Natural killer cell (primary cell): ENCODE measurements at places on chromosomes 3 and 15. TPM values are rescaled to one million over a fixed set of nuclear protein-coding genes. Genes with fewer than 3 reads are reported as not detected.
A peak's percentile ranks its signal among the peaks of the same experiment; 100 is the strongest.

GRCh38 chr3:108404368-108404767 lies 106.0 kb downstream of the MYH15 start:
- no peaks in the 10 kb centered on the region for H3K27me3 ChIP-seq
- no peaks in the 10 kb centered on the region for H3K4me1 ChIP-seq
- H3K36me3 ChIP-seq = no peaks in the 10 kb centered on the region

- H3K4me3 ChIP-seq = no peak overlapping the region
- no peak overlapping the region for H3K27ac ChIP-seq
- H3K27me3 ChIP-seq = no peaks in the 10 kb centered on the region
- H3K4me1 ChIP-seq = no peaks in the 10 kb centered on the region
- no peaks in the 10 kb centered on the region for H3K36me3 ChIP-seq
These were observed 106.6 kb upstream of the TMC3 start for GRCh38 chr15:81480645-81481053.

CCR8 gene
- not detected for total RNA-seq

SMAD6 gene
- total RNA-seq = 0.38 TPM

LMAN1L gene
- total RNA-seq = 1.1 TPM

DNA sequence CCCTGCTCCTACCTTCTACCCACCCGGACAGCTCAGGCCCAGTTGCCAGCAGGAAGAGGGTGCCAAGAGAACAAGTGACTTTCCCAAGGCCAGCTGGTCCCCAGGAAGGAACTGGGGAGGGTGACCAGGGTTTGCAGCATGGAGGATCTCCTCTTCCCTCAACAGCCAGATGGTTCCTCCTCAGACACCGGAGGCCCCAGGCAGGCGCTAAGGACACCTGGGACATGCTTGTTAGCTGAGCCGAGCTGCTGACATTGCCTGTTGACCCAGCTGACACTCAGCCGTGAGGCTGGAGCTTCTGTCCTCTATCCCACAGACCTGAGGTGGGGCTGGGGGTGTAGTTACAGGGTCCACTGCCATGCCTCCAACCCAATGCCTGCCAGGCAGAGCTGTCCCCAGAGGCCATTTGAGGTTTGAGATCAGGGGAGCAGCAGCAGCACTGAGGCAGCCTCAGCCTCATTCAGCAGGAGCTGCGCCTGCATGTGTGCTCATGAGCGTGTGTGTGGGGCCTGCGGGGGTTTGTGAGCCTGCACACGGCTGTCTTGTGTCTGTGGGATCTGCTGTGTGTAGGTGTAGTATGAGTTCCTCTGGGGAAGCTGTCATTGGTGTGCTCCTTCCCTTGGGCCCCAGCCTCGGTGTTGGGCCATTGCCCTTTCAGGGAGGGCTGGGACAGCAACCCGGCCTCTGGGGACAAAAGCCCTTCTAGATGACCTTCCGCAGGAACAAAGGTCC lies 7.1 kb downstream of the CPLX3 start:
- DNase-seq = no peak
- H3K36me3 ChIP-seq = peaks cover 3% of the 10 kb centered on the region
- no peaks in the 10 kb centered on the region for H3K27me3 ChIP-seq
- H3K4me3 ChIP-seq = no peak overlapping the region

- H3K36me3 ChIP-seq = no peaks in the 10 kb centered on the region
- H3K4me3 ChIP-seq = no peak overlapping the region
- no peaks in the 10 kb centered on the region for H3K27me3 ChIP-seq
- no peak overlapping the region for H3K27ac ChIP-seq
These were observed 69.0 kb downstream of the MINAR1 start for GRCh38 chr15:79501086-79501485.

DNA sequence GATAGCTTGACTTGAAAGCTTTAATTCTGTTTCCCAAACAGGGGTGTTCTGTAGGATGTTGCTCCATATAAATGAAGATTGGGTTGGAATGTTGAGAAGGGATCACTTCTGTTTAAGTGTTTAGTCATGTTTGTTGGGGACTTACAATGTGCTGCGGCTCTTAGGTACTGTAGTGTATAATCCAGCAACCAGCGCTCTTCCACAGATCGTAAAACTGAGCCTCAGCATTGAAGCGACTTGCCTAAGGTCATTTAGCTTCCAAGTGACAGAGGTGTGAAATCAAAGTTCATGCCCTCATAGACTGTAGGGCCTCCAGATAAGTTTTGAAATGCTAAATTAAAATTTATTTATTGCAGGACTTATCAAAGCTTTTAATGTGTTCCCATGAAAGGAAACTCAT lies 1.8 kb downstream of the MKRN2 start:
- peaks cover 11% of the 10 kb centered on the region for H3K27me3 ChIP-seq
- H3K4me3 ChIP-seq = no peak overlapping the region
- no peak overlapping the region for H3K27ac ChIP-seq
- peaks cover 19% of the 10 kb centered on the region for H3K4me1 ChIP-seq

DNA sequence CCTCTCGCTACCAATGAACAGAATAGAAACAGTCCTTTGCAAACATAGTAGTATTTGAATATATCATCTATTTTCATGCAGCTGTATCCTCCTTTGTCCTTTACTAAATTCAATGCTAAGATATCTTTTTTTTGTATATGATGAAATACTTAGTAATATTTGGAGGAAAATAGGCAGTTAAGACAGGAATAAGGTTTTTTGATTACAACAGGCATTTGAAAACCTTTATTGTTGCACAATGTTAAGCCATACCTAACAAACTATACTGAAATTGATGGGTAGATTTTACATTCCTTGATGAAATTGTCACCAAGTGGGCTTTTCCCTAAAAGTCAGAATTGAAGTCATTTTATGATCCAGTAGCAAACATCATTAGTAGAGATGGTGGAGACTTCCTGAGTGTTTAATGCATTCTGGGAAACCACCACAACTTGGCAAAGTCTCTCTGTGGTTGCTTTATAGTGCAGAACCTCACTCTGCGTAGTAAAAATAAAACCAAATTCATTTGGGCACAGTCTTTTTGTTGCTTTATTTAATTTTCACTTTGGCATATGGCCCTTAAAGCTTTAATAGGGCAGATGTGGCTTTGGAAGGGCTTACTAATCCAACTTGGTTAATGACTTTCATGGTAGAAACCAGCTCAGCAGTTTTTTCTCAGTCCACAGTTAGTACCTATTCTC lies 216.0 kb downstream of the DIPK2A start:
- no peaks in the 10 kb centered on the region for H3K27me3 ChIP-seq
- no peak overlapping the region for H3K27ac ChIP-seq
- no peaks in the 10 kb centered on the region for H3K4me1 ChIP-seq
- H3K36me3 ChIP-seq = no peaks in the 10 kb centered on the region
- no peak for DNase-seq
- H3K4me3 ChIP-seq = no peak overlapping the region

- no peak overlapping the region for H3K4me3 ChIP-seq
- no peak for DNase-seq
These were observed 817.0 kb upstream of the NECTIN3 start for GRCh38 chr3:110254591-110254990.

DNA sequence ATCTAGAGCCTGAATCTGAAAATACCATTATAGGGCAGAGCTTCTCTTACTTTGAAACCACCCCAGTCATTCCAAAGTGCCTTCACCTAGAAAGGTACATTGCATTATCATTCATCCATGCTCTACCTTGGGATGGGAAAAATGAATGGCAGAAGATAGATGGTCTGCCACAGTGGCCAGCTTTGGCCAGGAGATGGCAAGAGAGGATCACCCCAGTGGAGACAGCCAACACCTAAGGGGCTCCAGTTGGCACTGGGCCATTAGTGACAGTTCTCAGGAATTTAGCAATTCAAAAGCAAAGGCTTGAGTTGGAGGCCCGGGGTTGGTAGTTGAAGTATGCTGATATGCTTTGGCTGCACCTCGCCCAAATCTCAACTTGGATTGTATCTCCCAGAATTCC lies 253.6 kb upstream of the MRPL3 start:
- H3K36me3 ChIP-seq = no peaks in the 10 kb centered on the region
- DNase-seq = no peak
- H3K4me3 ChIP-seq = no peak overlapping the region
- no peaks in the 10 kb centered on the region for H3K27me3 ChIP-seq
- H3K27ac ChIP-seq = no peak overlapping the region

EIF3J gene
- 75.7 TPM for total RNA-seq

DNA sequence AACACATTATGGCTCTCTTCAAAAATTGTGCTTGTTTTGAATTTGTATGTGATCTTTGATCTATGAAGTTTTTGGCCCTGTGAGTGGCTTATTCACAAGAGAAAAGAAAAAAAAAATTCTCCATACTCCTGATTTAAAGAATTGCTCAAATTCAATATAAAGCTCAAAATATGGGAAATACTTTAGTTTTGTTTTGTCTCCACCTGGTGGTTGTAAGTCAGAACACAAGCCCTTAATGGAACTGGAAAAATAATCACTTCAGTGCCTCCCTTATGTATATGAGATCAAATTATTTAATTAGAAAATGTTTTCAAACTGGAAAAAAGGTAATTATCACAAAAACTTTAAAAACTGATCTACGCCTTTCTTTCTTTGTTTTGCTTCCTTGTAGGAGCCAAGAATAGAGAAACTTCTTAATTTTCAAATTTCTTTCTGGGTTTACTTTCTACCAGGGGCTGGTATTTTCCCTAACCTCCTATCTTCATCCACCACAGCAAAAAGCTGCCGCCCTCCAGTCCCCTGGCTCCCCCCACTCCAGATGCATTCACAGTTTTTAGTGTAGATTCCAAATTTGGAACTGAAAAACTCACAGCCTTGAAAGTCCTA lies 50.6 kb downstream of the SERP1 start:
- peak; percentile 76 for DNase-seq
- H3K27me3 ChIP-seq = no peaks in the 10 kb centered on the region
- H3K36me3 ChIP-seq = no peaks in the 10 kb centered on the region
- H3K4me1 ChIP-seq = no peaks in the 10 kb centered on the region
- no peak overlapping the region for H3K4me3 ChIP-seq
- H3K27ac ChIP-seq = no peak overlapping the region

DNA sequence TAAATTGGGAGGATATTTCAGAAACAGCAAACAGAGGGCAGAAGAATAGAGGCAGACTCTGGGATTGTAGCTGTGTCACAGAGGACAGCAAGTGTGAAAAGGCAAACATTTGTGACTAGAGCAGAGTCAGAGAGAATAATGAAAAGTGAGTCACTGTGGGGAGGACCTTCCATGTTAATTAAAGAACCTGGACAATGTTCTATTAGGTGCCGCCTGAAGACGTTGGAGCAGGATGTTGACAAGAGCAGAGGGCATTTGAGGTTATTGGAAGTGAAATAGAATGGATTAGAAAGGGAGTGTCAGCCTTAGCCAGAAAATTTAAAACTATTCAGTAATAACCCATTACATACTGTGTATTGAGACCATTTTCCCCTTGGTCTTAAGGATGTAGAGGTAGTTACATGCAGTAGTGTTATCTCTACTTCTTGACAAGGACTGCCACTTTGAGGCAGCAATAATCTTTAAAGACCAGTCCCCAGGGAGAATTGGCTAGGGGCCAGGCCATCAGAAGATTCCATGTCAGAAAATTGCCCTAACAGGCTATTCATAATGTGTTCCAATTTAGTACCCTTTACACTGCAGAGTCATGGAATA lies 5.8 kb downstream of the ACKR2 start:
- no peak for DNase-seq
- H3K4me3 ChIP-seq = no peak overlapping the region
- H3K27me3 ChIP-seq = no peaks in the 10 kb centered on the region
- no peak overlapping the region for H3K27ac ChIP-seq
- no peaks in the 10 kb centered on the region for H3K36me3 ChIP-seq

SKIC8 gene
- total RNA-seq = 24.9 TPM

GRCh38 chr3:114155370-114155821 lies 23.5 kb downstream of the DRD3 start:
- H3K4me1 ChIP-seq = peaks cover 7% of the 10 kb centered on the region
- no peak overlapping the region for H3K4me3 ChIP-seq
- peak; percentile 48 for DNase-seq
- no peaks in the 10 kb centered on the region for H3K27me3 ChIP-seq

EDEM1 gene
- 59.9 TPM for total RNA-seq

DNA sequence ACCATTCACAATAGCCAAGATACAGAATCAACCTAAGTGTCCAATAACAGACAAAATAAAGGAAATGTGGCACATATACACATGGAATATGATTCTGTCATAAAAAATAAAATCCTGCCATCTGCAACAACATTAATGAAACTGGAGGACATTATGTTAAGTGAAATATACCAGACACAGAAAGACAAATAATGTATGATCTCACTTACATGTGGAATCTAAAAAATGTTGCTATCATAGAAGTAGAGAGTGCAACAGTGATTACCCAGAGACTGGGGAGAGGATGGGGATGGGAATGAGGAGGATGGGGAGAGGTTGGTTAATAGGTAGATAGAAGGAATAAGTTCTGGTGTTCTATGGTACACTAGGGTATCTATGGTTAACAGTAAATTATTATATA lies 28.7 kb downstream of the MRPL3 start:
- H3K27ac ChIP-seq = no peak overlapping the region
- H3K4me3 ChIP-seq = no peak overlapping the region
- no peaks in the 10 kb centered on the region for H3K27me3 ChIP-seq
- H3K4me1 ChIP-seq = no peaks in the 10 kb centered on the region

DNA sequence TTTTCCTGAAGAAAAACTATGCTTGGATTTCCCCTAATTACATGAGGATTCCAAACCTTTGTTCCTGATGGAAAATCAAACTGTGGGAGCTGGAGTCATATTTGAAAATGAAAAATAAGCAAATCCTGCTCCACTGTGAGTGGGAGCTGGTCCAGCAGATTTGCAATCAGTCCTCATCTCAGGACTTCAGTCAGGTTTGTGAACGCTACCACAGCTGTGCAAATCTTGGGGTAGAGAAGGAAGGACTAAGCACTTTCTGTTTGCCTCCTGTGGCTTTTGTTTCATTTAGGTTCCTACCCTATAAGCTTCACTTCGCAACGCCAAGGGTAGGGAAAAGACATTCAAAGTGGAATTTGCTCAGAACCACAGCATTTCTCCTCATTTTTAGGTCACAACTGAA lies 238.2 kb downstream of the TUSC7 start:
- no peaks in the 10 kb centered on the region for H3K4me1 ChIP-seq
- no peak overlapping the region for H3K4me3 ChIP-seq
- no peaks in the 10 kb centered on the region for H3K27me3 ChIP-seq

DNA sequence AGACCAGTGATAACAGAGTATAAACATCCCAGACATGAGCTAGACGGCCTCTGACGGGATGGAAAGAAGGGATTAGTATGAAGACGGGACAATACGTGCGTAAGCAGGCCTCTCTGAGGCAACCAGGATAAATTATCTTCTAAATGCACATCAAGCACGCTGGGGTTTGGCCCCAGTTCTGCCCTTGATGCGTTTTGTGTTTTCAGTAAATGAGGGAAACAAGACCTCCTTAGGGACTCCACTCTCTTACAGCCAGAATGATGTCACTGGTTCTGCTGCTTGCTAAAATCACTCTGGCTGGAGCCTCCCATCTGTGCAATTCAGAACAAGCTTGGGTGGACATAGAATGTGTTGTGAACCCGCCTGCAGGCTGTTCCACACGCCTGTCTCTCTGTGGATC lies 156.0 kb upstream of the MCTP2 start:
- H3K36me3 ChIP-seq = no peaks in the 10 kb centered on the region
- H3K4me3 ChIP-seq = no peak overlapping the region
- no peak for DNase-seq
- no peak overlapping the region for H3K27ac ChIP-seq
- H3K4me1 ChIP-seq = no peaks in the 10 kb centered on the region
- no peaks in the 10 kb centered on the region for H3K27me3 ChIP-seq
